ENCODE measurements at places on chromosomes 3 and 15. TPM values are rescaled to one million over a fixed set of nuclear protein-coding genes. Genes with fewer than 3 reads are reported as not detected.

Gene SPINK8
- not detected for total RNA-seq

GRCh38 chr3:17494117-17494809 is 248.2 kb downstream of the TBC1D5 start:
- DNase-seq, result no peak

DNA sequence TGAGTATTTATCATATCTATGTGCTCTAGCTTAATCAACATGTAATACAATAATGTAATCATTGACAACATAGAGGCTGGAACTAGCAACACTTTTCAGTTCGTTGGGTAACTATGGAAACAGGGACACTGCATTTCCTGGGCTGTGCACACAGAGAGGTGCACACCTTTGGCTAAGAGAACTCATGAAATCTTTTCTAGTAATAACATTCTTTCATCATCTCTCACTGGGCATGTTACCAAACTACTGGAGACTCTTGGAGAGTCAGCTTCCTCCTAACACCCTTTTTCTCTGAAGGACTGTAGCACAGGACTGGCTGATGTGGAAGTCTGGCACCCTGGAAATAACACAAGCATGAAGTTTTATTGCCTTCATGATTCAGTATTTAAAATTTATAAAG is 135.6 kb downstream of the KCNMB2 start:
- no peak for DNase-seq

DNA sequence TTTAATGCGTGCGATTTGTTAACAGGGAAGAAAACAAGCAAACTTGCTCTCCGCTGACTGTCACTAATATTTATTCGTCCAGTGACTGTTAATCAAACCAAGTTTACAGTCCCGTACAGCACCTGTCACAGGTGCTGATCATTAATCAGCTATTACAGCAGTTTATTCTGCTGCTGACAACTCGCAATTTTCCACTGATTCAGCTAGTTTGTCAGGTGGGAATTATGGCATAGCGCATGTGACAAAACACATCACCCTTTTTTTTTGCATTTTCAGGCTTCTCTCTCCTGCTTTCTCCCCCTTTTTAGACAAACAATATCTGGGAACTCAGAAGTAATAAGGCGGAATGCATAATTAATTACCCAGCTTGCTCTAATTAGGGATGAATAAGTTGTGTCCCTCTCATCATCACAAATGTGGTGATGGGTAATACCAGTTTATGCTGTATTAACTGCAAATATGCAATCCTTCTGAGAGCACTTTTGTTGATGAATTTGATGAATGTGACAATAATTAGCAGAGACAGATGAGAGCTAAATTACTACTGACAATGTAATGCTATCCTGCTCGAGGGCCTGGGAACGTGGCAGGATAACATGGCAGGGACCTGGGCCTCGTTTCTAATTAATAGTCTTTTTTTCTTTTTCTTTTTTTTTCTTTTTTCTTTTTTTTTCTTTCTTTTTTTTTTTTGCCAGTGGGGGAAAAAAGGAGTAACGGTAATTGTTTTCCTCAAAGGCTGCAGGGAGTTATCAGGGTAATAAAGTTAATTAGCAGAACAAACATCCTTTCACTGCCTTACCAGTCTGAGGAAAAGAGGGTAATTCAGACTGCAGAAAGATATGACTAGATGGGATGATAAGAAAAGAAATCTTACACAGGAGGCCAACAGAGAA is 150.3 kb upstream of the SOX2 start:
- DNase-seq, result no peak

Gene RBPMS2
- total RNA-seq, result not detected

Gene EFHB
- total RNA-seq, result 0.91 TPM
